ENCODE measurements at places on chromosomes 6 and 20.

DNA sequence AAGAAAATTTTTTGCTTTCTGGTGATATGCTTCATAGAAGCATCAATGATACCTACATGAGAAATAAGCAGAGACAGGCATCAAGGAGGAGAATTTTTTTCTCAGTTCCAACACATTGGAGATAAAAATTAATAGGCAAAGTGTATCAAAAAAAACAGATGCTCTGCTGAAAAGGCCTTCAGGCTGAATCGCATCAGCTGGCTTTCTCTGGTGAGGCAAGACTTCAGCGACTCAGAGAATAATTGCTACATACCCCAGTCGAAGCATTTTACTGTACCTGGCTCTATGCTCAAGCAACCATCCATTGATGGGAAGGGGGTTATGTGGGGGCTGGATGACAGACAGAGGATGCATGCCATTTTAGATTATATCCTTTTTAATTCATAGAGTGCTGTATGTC, 415.1 kb downstream of the TFAP2A start:
- no peak for DNase-seq

- no peak for DNase-seq
Measured at GRCh38 chr20:58420798-58421496, 31.9 kb downstream of the VAPB start.

GRCh38 chr6:45845567-45845966, 170.1 kb downstream of the CLIC5 start:
- DNase-seq = no peak

DNA sequence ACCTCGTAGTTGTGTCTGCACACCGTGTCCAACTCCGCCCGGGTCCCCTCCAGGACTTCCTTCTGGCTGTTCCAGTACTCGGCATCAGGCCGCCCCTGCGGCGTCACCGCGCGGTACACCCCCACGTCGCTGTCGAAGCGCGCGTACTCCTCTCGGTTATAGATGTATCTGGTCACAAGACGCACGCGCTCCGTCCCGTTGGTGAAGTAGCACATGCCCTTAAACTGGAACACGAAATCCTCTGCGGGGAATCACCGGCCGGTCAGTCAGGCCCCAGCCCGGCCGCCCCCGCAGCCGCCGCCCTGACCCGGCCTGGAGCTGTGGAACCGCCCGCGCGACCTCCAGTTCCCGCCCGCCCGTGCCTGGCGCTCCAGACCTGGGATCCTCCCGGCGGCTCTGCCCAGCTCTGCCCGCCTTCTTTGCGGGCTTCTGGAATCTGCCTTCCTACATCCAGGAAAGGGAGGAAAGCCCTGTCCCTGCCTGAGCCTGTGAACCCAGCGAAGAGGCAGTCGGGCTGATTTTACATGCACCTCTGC, 1.6 kb downstream of the HLA-DQB1 start:
- no peak for DNase-seq

DNA sequence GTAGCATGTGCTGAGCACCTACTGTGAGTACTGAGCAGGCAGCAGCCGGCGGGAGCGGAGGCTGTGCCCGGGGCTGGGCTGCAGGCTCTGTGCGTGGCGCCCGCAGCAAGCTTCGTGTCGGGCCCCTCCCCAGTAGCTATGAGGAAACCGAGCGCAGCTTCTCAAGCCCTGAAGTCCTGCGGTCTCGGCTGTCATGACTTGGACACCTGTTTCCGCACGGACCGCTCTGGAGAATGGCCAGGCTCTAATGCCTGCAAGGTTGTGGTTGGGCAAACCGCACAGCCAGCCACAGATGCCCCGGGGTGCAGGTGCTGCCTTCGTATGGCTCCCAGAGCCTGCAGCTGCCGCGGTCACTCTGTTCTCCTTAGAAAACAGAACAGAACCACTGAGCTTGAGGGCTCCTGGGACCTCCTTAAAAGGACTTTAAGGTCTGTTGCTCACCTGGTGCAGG, 33.7 kb downstream of the PYGB start:
- DNase-seq = no peak

DNA sequence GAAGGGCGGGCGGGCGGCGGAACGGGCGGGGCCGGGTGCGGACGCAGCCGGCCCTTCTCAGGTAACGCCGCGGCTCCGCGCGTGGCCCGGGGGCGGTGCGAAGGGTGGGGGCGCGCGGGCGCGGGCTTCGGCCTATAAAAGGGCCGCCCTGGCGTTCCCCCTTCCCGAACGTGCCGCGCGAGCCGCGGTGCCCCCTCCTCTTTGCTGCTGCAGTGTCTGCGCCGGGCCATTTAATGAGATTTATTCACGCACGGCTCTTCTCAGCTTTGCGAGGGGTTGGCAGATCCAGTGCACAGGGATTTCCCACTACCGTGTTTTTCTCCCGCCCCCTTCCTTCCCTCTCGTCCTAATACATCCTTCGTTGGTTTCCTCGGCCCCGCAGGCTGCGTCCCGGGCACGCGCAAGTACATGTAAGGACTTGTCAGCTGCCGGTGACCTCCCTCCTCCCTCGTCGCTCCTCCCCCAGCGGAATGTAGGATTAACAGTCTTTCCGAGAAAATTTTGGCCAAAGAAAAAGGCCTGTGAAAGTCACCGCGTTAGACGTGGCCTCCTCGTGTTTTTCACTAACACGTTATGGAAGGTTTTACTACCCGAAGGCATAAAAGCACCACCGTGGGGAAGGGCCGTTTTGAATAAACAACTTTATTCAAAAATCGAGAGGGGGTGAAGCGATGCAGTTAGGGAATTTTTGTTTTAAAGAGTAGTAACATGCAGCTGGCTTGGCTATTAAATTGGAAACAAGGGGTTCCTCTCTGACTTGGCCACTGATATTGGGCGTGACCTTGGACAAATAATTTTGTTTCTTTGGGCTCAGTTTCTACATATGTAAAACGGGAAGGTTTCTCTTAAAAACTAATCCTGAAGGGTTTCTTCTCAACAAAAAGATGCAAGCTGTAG, 966 bp upstream of the REV3L start:
- peak; percentile 62 for DNase-seq

DNA sequence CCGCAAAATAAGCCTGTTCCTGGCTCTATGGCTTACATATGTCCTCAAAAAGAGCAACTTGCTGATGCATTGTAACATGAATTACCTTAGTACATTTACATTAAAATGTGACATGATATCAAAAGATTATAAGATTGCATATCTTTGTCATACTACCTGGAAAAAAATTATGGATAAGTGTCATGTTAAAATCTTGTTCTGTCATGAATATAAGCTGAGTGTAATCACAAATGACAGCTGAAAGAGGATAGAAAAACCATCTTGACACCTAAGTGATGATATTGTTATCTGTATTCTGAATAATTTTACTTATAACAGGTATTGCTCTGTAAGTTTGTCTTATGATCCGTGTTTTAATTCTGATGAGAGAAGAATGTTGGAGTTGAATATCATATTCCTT, 503.0 kb upstream of the RNF217 start:
- DNase-seq = no peak

DNA sequence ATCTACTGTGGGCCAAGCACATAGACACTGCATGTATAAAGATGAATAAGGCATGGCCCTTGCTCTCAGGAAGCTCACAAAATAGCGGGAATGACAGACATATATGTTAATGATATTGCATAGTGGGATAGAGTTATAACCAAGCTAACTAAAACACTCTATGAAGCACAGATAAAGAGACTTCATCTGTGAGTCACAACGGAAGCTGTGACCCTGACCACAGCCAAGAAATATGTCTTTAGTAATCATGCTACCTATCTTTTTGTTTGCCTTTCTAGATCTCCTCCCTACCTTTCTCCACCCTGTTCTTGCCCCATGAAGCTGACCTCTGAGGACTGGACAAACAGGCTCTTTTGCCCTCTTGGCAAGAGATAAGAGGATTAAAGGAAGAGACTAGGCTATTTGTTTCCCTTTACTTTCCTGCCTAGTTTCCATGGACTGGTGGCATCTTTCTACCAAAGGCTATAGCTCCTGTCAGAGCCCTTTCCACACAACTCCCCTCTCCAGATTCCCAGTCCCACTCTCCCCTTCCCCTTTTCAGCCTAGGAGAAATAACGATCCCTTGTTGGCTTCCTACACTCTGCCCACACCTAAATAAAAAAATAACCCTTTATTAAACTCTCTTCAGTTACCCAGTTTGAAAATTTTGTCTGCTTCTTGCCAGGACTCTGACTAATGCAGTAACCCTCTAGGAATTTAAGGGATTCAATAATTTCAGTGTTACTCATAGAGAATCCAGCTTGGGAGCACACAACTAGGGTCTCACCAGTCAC, 504.9 kb upstream of the MARCKS start:
- DNase-seq = no peak

DNA sequence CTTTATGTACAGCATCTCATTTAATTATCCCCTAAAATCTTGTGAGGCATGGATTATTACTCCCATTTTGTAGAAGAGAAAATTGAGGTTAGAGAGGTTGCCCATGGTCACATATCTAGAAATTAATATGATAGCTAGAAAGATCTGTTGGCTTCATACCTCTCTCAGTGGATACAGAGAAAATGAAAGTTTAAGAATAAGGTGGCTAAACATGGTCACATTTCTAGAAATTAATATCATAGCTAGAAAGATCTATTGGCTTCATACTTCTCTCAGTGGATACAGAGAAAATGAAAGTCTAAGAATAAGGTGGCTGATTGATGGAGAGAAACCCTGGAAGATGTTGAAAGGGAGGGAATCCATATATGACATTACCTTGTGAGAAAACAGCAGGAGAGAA, 260.7 kb upstream of the MAN1A1 start:
- DNase-seq = no peak

DNA sequence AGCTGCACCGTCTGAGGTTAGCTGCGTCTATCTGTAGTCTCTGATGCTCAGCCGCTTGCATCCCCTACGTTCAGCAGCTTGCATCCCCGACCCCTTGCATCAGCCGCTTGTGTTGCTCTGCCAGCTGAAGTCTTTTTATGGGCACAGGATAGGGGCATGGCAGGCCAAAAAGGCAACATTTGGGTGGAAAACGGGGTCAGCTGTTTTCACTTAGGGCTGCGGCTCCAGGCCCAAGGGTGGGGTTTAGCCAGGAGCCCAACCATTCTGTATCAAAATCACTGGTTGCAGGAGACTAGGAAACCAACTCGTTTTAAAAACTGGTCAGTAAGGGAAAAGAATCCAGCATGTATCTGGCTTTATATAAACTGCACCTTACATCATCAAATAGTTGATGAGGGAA, 49.9 kb downstream of the FAM50B start:
- no peak for DNase-seq

- DNase-seq = no peak
Measured at GRCh38 chr20:45363611-45364492, 896 bp downstream of the SYS1 start.

DNA sequence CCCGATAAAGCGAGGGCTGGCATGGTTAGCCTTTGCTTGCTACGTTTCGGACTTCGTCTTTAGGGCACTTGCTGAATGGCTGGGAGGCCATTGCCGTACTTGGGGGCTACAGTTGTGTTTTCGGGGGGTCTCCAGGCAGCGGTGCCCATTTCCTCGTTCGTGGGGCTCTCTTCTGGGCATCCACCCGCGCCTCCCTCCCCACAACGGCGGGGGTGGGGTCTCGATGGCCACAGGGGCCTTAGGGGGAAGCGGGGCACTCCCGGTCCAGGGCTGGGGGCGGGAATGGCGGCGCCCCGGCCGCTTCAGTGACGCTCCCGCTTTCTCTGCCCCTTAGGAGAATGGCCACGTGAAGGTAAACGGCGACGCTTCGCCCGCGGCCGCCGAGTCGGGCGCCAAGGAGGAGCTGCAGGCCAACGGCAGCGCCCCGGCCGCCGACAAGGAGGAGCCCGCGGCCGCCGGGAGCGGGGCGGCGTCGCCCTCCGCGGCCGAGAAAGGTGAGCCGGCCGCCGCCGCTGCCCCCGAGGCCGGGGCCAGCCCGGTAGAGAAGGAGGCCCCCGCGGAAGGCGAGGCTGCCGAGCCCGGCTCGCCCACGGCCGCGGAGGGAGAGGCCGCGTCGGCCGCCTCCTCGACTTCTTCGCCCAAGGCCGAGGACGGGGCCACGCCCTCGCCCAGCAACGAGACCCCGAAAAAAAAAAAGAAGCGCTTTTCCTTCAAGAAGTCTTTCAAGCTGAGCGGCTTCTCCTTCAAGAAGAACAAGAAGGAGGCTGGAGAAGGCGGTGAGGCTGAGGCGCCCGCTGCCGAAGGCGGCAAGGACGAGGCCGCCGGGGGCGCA, 2.4 kb downstream of the MARCKS start:
- no peak for DNase-seq

DNA sequence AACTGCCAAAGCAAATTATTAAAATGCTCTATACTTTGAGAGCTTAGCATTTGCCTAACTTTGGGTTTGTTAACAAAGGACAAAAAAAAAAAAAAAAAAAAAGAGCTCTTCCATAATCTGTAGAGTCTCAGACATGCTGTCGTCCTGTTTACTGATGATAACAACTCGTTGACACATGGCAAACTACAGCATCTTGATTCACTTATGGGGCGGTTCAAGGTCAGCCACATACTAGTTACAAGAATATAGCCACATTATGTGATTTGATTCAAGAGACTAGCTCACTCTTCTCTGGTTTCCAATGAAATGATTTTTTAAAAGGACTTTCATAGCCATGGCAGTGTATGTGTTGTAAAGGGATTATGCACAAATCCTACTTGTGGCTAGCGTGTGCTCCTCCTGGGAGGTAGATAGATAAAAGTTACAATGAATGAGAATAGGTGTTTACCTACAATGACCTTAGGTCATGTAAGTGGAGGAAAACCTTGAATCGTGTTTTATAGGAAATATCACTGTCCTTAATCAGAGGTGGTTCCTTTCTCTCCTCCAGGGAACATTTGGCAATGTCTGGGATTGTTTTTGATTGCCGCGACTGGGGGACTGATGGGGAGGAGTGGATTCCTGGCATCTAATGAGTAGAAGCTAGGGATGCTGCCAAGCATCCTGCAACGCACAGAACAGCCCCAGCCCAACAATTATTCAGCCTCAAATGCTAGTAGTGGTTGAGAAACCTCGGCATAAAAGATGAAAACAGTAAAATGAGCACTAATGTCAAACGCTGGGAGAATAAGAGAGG, 969.2 kb upstream of the SLC35B3 start:
- no peak for DNase-seq

GRCh38 chr6:54706391-54706790, 140.2 kb upstream of the FAM83B start:
- DNase-seq = no peak

DNA sequence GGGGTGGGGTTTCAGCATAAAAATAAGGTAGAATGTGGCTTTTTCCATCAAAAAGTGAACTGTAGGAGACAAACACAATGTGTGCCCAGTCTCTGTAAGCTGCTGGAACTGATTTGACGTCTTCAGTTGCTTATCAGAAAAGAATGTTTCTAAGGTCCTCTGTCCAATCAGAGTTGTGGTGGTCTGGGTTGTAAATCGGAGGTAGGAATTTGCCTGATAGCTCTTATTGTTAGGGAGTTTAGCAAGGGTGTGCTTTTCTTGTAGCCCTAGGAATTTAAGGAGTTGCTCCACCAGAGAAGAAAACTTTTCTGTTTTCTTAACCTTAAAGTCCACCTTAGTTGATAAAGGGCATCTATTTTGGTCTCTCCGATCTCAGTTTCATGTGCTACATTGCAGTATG, 10.4 kb upstream of the SSTR4 start:
- DNase-seq = no peak

GRCh38 chr20:41480054-41480770, 113.6 kb upstream of the EMILIN3 start:
- DNase-seq = no peak

GRCh38 chr6:114039841-114040240, 68.9 kb upstream of the HDAC2 start:
- no peak for DNase-seq

- DNase-seq = no peak
Measured at GRCh38 chr20:31972471-31973021, 4.6 kb downstream of the XKR7 start.

- DNase-seq = no peak
Measured at GRCh38 chr6:7088076-7088742, 19.6 kb upstream of the RREB1 start.

GRCh38 chr6:804771-805170, 111.8 kb upstream of the EXOC2 start:
- no peak for DNase-seq

- no peak for DNase-seq
Measured at GRCh38 chr6:34865107-34865506, 22.7 kb downstream of the TAF11 start.

All from GM12891 (cell line).